Thymus (tissue), 14 donors: ENCODE measurements at places on chromosomes 13 and 19. TPM values are rescaled to one million over a fixed set of nuclear protein-coding genes. Genes with fewer than 3 reads are reported as not detected.

The ZNF749 gene
- total RNA-seq: 11.2 TPM

- DNase-seq: no peak
Measured at GRCh38 chr19:45086480-45086879, 6.5 kb upstream of the PPP1R37 start.

- DNase-seq: peak; percentile 32
Measured at GRCh38 chr13:26929971-26930730, 169.6 kb upstream of the GPR12 start.

The KMT2B gene
- 5.2 TPM for total RNA-seq

DNA sequence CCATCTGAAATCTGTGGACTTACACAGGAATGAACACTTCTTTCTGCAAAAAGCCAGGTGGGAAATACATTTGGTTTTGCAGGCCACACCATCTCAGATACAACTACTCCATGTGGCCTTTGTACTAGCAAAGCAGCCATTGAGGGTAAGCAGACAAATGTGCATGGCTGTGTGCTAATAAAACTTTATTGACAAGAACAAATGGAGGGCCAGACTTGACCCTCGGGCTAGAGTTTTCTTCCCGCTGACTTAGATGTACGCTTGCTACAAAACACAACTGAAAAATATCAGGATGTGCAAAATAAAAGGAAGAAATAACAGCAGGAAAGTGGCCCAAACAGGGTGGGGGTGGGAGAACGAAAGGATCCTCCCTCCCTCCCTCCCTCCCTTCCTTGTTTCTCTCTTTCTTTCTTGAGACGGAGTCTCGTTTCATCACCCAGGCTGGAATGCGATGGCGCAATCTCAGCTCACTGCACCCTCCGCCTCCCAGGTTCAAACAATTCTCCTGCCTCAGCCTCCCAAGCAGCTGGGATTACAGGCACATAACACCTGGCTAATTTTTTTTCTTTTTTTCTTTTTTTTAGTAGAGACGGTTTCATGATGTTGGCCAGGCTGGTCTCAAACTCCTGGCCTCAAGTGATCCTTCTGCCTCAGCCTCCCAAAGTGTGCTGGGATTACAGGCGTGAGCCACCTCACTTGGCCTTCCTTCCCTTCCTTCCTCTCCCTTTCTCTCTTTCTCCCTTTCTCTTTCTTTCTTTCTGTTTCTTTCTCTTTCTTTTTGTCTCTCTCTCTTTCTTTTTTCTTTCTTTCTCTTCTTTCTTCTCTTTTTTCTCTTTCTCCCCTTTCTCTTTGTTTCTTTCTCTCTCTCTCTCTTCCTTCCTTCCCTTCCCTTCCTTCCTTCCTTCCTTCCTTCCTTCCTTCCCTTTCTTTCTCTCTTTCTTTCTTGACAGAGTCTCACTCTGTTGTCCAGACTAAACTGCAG, 29.3 kb downstream of the CCL25 start:
- no peak for DNase-seq

The KANK3 gene
- 3.3 TPM for total RNA-seq

DNA sequence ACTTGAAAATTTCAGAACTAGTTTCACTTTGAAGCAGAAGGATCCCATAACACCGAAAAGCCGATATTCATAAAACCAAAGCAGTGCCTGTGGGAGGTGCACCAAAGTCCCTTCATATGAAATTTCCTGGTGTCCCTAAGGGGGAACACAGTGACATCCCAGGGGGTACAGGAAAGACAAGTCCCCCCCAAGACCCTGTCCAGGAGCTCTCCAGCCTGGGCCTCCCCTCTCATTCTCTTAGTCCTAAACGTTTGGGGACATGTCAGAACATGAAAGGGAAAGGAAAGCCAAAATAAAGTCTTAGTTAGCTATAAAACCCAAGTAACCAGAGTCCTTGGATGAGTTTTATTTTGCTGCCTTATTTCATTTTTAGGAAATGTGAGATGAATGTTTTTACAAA, 56.6 kb downstream of the MRPL57 start:
- DNase-seq: no peak

The KIR2DL1 gene
- not detected for total RNA-seq

DNA sequence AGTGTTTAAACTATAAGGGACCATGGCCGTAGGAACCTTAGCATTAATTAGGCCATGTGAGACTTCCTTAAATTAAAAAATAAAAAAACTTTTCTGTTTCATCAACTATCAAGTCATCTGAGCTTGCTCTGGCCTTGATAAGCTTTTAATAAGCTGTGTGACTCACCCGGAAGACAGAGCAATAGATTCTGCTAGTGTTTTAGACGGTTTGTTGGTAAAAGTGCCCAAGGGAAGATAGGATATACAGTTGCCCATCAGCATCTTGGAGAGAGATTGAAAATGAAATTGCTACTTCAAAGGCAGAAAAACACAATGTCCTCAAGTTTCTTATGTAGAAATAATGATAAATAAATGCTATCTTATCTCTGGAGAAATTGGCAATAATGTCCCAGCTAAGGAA, 31.2 kb upstream of the RCBTB2 start:
- DNase-seq: no peak

The CDC16 gene
- total RNA-seq: 45.5 TPM

DNA sequence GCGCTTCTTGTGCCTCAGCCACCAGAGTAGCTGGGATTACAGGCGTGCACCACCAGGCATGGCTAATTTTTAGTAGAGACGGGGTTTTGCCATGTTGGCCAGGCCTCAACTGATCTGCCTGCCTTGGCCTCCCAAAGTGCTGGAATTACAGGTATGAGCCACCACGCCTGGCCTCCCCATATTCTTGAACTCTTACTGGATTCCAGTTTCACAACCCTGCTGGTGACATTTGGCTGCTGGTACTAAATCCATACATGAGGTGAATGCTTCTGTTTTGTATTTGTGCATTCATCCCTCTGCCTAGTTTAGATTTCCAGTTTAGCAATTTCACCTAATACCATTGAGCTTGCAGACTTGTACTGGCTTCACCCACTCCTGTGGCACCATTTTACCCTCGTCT, 13.9 kb downstream of the SLC25A15 start:
- DNase-seq: no peak

DNA sequence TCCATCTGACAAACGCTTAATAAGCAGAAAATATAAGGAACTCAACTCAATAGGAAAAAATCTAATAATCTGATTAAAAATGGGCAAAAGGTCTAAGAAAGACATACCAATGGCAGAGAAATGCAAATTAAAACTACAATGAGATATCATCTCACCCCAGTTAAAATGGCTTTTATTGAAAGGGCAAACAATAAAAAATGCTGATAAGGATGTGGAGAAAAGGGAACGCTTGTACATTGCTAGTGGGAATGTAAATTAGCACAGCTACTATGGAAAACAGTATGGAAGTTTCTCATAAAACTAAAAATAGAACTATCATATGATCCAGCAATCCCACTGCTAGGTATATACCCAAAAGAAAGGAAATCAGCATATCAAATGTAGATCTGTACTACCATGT, 508.8 kb upstream of the GPC6 start:
- DNase-seq: no peak

The SIAH3 gene
- 0.14 TPM for total RNA-seq

DNA sequence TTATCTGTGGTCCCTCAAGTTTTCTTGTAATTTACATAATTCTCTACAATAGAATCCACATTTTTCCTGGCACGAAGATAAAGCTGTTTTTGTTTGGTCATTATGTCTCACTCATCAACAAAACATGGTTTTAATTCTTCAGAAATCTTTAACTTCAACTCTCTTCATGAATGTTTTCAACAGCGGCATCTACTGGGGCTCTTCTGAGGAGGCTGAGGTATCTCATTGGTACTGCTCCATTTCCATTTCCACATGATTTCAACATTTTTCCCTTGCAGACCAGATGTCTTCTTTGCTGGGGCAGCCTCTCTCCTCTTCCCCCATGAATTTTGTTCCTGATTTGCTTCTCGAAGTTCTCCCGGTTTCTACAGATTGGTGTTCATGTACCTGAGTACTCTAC, 5.8 kb upstream of the KBTBD7 start:
- DNase-seq: no peak

The LRRC25 gene
- total RNA-seq: 2.5 TPM
